Muscle of back (tissue), 13 donors: ENCODE measurements at places on chromosomes 5 and 9. TPM values are rescaled to one million over a fixed set of nuclear protein-coding genes. Genes with fewer than 3 reads are reported as not detected.

DNA sequence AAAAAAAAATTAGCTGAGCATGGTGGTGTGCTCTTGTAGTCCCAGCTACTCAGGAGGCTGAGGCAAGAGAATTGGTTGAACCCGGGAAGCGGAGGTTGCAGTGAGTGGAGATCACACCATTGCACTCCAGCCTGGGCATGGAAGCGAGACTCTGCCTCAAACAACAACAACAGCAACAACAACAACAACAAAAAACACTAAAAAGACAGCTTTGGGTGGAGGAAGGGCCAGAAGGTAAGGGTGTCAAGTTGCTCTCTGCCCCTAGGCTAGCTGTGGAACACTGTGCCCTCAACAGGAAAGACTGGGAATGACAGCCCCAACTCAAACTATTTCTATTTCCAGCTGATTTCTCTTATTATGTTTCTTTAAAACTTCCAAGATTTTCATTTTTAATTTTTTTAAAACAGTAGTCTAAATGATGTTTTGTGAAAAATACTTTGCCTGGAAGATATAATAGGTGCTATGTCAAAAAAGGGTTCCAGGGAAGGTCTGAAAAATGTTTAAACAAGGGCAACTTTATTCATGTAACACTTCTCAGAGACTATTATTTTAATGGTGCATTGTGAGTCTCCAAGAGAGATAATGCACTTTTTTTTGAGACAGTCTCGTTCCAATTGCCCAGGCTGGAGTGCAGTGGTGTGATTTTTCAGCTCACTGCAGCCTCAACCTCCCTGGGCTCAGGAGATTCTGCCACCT is 29.9 kb downstream of the CLINT1 start:
- DNase-seq, result no peak

- no peak for DNase-seq
These were observed 5.5 kb upstream of the NXNL2 start for GRCh38 chr9:88529496-88529895.

DNA sequence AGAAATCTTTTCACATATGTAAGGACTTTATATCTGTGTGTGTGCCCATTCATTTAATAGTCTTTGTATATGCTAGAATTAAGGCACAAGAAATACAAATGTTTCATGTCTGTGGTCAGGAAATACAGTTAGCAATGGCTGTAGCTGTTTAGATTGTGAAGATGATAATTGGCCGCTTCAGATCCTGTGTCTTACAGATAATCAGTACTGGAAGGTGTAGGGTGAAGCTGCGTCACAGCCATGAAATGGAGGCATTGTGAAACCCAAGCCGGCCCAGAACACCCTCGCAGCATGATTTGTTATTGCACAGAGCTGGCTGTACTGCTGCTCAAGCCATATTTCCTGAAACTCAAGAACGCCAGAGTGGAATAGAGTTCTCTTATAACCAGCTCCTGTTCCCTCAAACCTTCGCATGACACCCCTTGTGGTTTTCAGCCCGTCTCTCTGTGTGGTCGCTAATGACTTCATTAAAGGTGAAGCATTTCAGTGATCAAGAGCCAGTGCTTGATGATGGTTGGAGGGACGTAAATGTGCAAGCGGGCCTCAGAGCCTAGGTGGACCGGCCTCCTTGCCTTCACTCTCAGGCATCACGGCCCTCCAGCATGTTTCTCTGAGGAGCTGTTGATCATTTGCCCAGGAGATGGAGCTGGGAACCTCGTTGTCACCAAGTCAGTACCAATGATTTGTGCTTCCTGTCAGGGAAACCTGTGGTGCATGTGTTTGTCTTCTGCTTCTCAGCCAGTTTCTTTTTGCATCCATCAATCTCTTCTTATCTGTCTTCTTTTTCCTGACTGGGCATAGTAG is 80.1 kb downstream of the F2RL2 start:
- DNase-seq, result no peak

DNA sequence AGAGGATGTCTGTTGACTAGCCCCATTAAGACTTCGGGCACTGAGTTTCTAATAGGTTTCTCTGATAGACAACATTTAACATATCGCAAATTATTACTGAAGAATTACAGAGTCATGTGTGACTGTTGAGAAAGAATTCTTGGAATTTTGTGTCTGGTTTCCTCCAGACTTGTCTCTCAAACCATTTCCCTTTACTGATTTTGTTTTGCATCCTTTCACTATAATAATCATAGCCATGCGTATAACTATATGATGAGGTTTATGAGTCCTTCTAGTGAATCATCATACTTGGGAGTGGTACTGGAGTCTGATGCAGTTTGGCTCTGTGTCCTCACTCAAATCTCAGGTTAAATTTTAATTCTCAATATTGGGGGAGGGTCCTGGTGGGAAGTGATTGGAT is 27.0 kb downstream of the ZNF169 start:
- no peak for DNase-seq

The PHF24 gene
- polyA plus RNA-seq, result 0.12 TPM
